Large intestine (tissue), 12 donors: ENCODE measurements at places on chromosomes 11 and 22.

- no peaks in the 10 kb centered on the region for H3K4me1 ChIP-seq
- H3K36me3 ChIP-seq: no peaks in the 10 kb centered on the region
- no peak overlapping the region for H3K4me3 ChIP-seq
These were observed 273.3 kb downstream of the BUD13 start for GRCh38 chr11:116499396-116500003.

DNA sequence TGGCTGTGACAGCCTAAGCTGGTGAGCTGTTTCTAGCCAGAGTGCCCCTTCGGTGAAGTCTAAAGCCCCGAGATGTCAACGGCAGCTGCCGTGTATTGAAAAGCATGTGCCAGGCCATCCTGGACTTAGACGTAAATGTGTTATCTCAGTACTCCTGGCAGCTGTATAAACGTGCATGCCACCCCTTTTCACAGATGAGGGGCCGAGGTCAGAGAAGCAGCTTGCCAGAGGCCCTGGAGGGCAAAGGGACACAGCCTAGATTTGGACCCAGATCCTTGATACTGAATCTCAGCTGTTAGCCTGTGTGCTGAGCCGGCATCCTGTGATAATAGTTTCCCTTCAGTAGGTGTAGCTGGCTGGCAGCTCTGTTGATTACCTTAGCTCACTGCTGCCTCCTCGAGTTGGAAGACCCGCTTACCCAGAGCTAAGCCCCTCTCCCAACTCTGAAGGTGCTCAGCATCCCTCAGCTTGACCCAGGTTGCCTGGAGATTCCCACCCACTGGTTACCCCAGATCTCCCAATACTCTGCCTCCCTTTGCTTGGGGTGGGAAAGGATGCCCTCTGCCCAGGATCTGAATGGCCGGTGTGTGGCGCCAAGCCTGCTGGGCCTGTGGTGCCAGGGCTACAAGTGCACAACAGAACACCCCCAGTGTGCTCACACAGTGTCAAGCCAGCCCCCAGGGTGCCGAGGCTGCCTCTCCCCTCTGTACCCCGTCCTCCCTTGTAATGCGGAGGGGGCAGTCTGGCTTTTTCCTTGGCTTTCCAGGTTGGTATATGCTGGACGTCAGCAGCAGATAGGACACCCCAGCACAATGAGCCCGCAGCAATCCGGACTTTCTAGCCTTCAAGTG is 59.8 kb upstream of the WNT7B start:
- peak overlapping the region; percentile 84 for H3K4me3 ChIP-seq
- H3K36me3 ChIP-seq: no peaks in the 10 kb centered on the region
- H3K4me1 ChIP-seq: peaks cover 13% of the 10 kb centered on the region
- peak; percentile 77 for DNase-seq

GRCh38 chr11:20611892-20612291 is 12.5 kb downstream of the SLC6A5 start:
- H3K27me3 ChIP-seq: peaks cover 72% of the 10 kb centered on the region
- no peaks in the 10 kb centered on the region for H3K4me1 ChIP-seq
- no peak overlapping the region for H3K27ac ChIP-seq

DNA sequence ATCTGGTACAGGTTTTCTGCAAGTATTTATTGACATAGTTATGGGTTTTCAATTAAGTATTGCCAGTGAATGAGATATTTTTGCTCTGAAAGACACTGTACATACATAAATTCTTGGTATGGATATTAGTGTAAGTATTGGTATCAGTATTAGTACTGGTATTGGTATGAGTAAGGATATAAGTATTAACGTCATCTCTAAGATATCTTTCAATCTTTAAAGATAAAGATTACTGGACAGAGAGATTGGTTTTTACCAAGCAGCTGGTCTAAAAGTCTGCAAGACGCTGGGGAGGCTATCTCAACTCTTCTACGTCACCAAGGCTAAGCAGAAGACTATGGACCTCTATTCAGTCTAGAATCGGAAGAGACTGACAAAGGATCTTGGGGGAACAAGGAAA is 234.5 kb downstream of the NXPE2 start:
- H3K4me1 ChIP-seq: no peaks in the 10 kb centered on the region
- no peaks in the 10 kb centered on the region for H3K36me3 ChIP-seq
- no peak overlapping the region for H3K4me3 ChIP-seq

- H3K27me3 ChIP-seq: no peaks in the 10 kb centered on the region
- H3K4me3 ChIP-seq: no peak overlapping the region
- no peak overlapping the region for H3K27ac ChIP-seq
- peaks cover 27% of the 10 kb centered on the region for H3K36me3 ChIP-seq
These were observed 121.0 kb downstream of the WNT7B start for GRCh38 chr22:45855961-45856360.
